Suppressor macrophage (primary cell): ENCODE measurements at places on chromosomes 2 and 18.

GRCh38 chr2:95292623-95293260 is 4.4 kb upstream of the KCNIP3 start:
- DNase-seq, result no peak

GRCh38 chr2:10331027-10331701 is 28.5 kb downstream of the HPCAL1 start:
- peak; percentile 75 for DNase-seq

GRCh38 chr2:68251855-68252399 is 405 bp downstream of the PPP3R1 start:
- DNase-seq, result peak; percentile 46

DNA sequence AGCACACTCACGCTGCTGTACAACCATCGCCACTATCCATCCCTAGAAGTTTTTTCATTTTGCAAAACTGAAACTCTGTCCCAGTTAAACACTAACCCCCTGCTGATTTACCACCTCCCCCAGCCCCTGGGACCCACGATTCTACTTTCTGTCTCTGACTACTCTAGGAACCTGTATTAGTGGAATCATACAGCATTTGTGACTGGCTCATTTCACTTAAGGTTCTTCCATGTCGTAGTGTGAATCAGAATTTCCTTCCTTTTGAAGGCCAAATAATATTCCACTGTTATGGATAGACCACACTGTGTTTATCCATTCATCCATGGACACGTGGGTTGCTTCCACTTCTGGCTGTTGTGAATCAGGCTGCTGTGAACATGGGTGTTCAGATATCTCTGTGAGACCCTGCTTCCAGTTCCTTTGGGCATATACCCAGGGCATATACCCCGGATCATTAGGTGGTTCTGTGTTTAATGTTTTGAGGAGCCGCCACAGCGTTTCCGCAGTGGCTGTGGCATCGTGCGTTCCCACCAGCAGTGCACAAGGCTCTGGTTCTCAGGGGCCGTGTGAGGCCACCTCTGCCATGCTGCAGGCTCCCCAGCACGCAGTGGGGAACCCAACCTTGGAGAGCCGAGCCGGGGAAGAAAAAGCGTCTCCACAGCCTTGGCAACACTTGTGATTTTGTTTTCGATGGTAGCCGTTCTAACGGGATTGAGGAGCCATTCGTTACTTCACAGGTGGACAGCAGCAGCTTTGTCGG is 10.1 kb downstream of the RAMP1 start:
- no peak for DNase-seq

GRCh38 chr2:138364554-138365162 is 136.9 kb upstream of the SPOPL start:
- DNase-seq, result no peak

DNA sequence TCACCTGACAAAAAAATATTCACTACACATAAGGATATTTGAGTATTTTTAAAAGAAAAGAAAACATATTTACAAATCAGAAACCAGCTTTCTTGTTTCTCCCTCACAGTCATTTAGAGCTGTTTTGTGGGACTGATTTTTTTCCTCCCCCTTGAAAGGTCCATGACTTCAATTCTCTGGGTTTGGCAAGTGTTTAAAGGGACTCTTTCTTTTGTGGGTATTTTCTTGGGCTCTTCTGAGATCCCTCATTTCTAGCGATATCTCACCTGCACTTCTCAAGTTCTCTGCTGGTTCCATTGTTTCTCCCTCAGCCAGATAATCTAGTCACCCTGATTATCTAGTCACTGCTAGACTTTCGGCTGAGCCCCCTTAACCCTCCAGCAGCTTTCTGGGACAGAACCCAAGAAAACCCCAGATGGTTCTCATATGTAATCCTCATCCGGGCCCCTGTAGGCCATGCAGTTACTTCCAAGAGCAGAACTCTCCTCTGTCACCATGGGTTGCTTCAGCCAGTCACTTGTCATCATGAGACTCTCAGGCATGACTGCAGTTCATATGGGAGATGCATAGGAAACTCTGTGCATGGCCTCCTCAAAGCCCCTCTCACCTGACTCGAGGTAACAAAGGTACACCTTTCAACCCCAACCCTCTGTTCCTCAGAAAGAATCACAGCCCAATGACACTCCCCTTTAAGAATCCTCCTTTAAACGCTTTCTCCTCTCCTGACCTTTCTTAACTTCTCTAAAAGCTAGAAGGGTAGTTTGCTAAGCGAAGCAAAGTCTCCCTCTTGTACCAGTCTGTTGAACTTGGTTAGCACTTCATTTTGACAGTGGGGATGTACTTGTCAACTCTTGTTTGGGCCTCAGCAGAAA is 36.7 kb upstream of the ITGA4 start:
- no peak for DNase-seq

DNA sequence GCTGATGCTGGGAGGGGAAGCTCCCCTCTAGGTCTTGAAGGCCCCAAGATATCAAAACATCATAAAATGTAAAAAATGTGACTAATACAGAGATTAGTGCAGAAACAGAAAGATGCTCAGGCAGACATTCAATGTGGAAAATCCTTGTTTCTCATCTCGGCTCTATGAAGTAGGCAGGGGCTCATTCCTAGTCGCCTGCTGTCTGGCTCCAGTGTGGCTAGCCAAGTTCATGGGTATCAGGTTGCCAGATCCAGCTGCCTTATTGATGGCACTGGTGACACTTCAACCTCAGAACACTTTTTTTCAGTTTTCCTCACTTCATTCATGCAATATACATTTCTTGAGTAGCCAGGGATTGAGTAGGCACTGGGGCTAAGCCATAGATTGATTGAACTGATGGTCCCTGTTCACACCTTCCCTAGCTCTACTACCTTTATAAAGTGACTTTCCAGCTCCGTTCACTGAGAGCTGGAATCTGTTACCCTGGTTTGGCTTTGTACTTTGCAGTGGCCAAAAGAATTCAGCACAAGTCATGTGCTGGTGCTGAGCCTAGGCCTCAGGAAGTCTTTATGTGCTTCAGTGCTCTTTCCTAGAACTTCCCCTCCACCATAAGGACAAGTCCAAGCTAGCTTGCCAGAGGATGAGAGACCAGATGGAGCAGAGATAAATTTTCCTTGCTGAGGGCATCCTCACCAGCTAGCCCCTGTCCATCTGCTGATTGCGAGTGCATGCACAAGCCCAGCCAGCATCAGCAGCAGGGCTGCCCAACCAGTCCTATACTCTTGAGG is 373.6 kb upstream of the ST6GAL2 start:
- no peak for DNase-seq

- no peak for DNase-seq
Observed at GRCh38 chr2:71004857-71005256, 10.2 kb upstream of the TEX261 start.

GRCh38 chr18:6488956-6489355 is 74.2 kb upstream of the L3MBTL4 start:
- no peak for DNase-seq

- DNase-seq, result no peak
Observed at GRCh38 chr2:179686718-179687342, 174.6 kb downstream of the ZNF385B start.

- DNase-seq, result no peak
Observed at GRCh38 chr2:61421611-61422010, 49.3 kb downstream of the USP34 start.

DNA sequence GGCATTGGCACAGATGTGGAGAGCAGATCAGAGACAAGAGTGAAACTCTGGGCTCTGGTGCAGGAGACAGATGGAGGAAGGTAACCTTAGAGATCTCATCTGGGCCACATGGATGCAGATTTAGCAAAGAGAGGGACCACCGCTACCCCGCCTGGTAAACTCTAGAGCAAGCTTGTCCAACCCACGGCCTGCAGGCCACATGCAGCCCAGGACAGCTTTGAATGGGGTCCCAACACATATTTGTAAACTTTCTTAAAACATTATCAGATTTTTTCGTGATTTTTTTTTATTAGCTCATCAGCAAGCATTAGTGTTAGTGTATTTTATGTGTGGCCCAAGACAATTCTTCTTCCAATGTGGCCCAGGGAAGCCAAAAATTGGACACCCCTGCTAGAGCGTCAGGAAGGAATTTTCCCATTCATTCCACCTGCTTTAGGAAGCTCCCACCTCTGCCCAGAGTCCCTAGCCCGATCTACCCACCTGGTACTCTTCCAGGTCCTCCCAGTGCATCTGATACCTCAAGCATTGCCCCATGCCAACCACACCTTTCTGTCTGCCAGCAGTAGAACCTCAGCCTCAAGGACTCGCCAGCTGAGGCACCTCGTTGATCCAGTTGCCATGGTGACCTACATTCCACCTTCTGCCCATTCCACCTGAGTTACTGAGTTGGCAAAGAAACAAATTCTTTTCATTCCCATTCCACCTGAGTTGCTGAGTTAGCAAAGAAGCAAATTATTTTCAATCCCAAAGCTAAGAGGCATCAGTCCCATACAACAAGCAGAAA is at the start of gene CIB4:
TSS of gene CIB4 (minus strand) at position 586 of the 784 bp plus-strand sequence. CDS start at position 534, 52 bp downstream.
- no peak for DNase-seq

DNA sequence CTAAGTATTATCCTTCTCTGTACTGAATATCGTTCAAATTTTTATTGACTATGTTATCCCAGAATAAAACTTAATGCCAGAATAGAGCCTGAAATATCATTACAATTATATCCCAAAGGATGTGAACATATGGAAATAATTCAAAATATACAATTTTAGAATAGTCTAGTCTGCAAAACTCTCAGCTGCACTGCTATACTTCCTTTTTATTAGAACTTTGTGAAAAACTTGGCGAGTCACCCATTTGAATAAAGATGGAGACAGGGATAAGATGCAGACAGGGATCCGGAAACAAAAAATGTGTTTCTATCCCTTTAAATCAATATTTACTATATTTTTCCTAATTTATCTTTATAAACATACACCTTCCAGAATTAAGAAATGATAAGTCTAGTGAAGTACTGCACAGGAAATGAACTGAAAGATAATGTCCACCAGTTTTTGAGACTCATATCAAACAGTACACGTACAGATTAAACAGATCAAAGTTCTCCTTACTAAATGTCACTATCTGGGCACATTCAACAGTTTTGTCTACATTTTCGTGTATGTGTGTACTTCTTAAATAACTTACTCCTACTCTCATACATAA is 107.8 kb downstream of the MEP1B start:
- DNase-seq, result no peak

DNA sequence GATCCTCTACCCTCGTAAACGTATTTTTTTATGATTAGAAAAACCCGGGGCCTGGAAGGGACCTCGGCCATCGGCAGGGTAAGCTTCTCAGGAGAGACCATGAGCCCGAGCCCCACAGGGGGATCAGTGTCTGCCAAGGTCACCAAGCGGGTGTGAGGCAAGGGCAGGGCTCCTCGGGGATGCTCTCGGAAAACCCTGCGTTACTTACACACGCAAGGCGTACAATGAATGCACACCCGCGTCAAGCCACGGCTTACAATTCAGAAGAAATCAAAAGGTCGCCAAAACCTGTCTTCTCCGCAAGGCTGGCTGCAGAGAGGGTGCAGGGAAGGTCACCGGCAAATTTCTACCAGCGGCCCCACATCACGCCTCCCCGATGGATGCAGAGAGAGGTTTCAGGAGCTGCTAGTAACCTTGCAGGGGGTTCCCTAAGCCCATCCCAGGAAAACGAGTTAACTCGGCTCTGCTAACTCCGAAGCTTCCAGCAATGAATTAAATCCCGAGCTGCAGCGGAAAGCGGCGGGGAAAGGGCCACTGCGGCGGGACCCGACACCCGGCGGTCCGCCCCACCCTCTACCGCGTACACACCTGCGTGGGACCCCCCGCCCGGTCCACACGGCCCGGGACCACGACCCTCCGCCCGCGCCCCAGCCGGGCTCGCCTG is 638 bp downstream of the ST3GAL5 start:
- peak; percentile 47 for DNase-seq

- no peak for DNase-seq
Observed at GRCh38 chr2:9983401-9984216, 32.1 kb downstream of the GRHL1 start.
